ENCODE measurements at places on chromosomes 13 and 19.

- no peak for DNase-seq
Observed at GRCh38 chr19:36073121-36073876, 18.6 kb downstream of the WDR62 start.

DNA sequence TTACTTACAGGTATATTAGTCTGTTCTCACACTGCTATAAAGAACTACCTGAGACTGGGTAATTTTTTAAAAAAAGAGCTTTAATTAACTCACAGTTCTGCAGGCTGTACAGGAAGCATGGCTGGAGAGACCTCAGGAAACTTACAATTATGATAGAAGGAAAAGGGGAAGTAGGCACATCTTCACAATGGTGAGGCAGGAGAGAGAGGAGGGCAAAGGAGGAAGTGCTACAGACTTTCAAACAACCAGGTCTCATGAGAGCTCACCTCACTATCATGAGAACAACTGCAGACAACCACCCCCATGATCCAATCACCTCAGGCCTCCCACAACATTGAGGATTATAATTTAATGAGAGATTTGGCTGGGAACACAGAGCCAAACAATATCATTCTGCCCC is 511.7 kb downstream of the SLITRK6 start:
- DNase-seq: no peak

- peak; percentile 17 for DNase-seq
Observed at GRCh38 chr13:110312339-110313031, 5.4 kb downstream of the COL4A2 start.

- DNase-seq: no peak
Observed at GRCh38 chr13:98761986-98762616, 9.6 kb upstream of the SLC15A1 start.

- no peak for DNase-seq
Observed at GRCh38 chr19:55350620-55351315, 3.8 kb downstream of the COX6B2 start.

DNA sequence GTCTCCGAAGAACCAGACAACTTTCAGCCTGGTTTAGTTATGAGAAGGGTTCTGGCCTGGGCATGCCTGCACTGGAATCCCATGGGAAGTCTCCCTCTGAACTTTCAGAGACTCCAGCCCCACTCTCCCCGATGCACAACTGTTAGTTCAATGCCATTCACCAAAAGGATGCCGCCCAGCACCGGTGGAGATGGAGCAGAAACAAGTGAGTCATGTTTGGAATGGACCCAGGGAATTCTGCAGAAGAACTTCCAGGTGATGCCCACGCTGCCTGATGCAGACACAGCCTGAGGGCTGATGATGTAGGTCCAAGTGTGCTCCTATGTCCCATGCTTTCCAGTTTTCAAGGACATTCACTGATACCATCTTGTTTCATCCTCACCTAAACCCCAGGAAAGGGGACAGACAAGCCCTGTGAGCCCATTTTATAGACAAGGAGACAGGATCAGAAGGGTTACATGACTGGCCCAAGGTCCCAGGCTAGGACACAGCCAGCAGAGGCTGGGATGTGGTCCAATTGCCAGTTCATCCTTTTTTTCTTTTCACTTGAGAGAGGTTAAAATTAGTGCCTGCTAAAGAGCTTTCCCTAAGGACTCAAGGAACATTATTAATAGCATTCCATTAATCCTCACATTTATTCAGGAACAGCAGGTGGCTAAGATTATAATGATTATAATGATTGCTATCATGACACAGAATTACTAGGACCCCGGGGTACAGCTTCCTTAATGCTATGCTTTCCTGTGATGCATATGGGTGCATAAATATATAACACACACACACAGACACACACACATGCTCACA is 39.5 kb downstream of the SIAH3 start:
- DNase-seq: no peak

DNA sequence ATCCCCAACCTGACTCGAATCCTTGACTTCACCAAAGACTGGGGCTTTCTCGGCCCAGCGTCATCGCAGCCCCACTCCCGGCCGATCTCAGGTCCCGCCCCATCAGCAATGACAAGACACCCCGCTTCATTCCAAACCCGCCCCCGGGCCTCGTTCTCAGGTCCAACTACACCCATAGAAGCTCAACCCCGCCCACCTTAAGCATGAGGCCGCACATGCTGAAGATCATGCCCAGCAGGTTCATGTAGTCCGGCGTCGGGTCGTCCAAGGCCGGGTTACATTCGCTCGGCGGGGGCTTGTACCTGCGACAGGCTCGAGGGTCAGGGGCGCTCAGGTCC is 2.3 kb downstream of the WDR83 start:
- DNase-seq: peak; percentile 76
